ENCODE measurements at places on chromosomes 2 and 18.
A peak's percentile ranks its signal among the peaks of the same experiment; 100 is the strongest.

DNA sequence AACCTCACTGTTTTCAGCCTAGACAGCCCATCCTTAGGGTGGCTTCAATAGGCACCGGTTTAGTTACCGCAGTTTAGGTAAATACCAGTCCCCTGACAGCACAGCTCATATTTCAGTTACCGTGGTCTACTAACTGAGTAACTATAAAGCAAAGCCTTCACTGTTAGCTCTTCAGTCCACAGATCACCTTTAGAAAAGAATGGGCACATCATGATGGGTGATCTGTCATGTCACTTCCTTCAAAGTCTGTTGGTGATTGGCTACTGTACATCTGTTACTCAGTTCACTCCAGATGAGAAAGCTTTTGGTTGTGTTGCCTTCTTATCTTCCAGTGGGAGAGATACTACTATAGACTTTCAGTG, 21.0 kb downstream of the SLC20A1 start:
- DNase-seq: no peak

- no peak for DNase-seq
These were observed 38.5 kb downstream of the SPRED2 start for GRCh38 chr2:65393743-65394422.

GRCh38 chr2:97750017-97750416, 36.6 kb downstream of the ZAP70 start:
- no peak for DNase-seq

DNA sequence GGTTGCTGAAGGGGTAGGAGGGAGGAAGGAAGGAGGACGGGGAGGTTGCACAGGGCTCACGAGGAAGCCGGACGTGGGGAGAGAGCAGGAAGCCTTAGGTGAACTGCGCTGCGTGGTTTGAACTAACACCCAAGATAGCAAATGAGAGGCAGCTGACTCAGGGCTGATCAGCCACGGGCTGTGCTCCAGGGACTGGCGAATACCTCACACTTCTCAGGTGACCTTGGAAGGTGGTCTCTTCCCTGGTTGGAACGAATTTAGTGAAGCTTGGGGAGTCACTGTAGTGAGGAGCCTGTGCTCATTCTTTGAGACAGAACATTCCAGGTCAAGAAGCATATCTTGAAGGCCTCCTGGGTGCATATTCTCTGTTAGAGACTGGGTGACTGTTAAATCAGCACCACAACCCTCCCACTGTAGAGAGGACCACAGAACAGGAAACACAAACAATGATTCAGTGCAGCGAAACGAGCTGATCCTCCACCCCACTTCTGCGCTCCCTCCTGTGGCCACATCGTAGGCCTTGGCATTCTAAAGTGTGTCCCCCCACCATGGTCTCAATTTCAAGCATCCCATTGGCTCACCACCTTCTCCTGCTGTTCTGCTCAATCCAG, 33.8 kb downstream of the TOGARAM2 start:
- peak; percentile 37 for DNase-seq

GRCh38 chr2:86443631-86444350, 2.6 kb downstream of the KDM3A start:
- no peak for DNase-seq

DNA sequence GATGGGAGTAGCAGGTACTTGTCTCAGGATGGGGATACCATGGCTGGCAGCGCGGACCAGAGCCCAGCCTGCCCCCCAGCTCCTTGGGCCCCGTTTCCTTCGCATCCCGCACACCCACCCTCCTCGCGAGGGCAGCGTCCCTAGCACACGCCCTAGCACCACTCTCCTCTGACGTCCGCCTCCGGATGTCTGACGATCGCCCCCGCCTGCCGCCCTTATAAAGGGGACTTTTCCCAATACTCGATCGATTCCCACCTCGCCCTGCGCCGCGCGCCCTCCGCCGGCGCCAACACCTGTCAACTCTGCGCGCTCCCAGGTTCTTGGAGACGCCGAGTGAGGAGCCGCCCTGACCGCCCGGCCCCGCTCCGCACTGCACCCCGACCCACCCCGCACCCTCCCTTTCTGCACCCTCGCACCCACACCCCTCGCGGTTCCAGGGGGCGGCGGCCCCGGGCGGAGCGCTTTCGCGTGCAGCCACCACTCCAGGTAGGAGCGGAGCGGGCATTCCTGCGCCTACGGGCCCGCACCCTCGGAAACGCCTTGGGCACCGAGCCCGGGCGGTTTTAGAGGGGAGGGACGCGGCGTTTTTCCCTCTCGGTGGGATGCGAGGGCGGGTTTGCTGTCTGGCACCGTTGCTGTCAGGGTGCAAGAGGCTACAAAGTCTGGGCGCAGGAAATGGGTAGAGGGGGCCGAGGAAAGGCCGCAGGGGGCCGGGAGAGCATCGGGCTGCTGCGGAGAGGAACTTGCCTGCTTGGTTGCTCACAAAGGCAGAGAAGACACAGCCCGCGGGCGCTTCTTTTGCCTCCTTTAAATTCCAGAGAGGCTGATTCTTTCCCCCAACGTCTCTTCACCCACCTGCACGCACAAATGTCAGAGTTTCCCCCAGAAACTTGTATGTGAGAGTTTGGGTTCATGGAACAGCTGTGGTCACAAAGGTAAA, at the start of gene SLC5A7:
SLC5A7 (plus strand) TSS at position 247 of the 940 bp plus-strand sequence. CDS start 1,632 bp downstream, outside the sequence.
- DNase-seq: no peak

Measured in stimulated activated CD8-positive, alpha-beta memory T cell treated with anti-CD3 and anti-CD28 coated beads, Interleukin-4, amount 100 ng/mL, for 4 hours (primary cell).